ENCODE measurements at places on chromosomes 11 and 22. TPM values are rescaled to one million over a fixed set of nuclear protein-coding genes. Genes with fewer than 3 reads are reported as not detected.
A peak's percentile ranks its signal among the peaks of the same experiment; 100 is the strongest.

CSNK1E gene
- total RNA-seq: 162 TPM

PDGFB gene
- total RNA-seq: 4.7 TPM

LMNTD2 gene
- total RNA-seq: 1.7 TPM

RTN4RL2 gene
- total RNA-seq: 2.0 TPM

ZP1 gene
- total RNA-seq: not detected

MPEG1 gene
- total RNA-seq: 3.9 TPM

GRCh38 chr22:19870153-19871022 lies 15.7 kb upstream of the GNB1L start:
- DNase-seq: no peak

DNA sequence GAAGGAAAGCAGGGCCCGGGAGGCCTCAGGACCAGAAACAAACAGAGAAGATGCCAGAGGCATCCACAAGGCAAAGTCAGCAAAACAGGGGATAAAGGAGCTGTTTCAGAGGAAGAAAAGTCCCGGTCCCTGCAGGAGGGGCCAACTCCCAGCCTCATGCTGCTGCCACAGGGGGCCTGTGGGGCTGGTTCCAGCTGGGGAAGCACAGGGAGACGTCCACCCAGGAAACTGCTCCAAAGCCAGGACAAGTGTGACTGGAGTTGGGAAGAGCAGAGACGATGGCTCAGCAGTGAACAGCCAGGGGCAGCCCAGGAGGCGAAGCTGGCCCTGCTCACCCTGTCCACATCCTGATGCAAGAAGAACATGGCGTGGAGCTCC lies 454.4 kb downstream of the BRD1 start:
- DNase-seq: peak; percentile 58

- no peak for DNase-seq
Observed at GRCh38 chr22:41411021-41411851, 29.5 kb downstream of the TEF start.

DNA sequence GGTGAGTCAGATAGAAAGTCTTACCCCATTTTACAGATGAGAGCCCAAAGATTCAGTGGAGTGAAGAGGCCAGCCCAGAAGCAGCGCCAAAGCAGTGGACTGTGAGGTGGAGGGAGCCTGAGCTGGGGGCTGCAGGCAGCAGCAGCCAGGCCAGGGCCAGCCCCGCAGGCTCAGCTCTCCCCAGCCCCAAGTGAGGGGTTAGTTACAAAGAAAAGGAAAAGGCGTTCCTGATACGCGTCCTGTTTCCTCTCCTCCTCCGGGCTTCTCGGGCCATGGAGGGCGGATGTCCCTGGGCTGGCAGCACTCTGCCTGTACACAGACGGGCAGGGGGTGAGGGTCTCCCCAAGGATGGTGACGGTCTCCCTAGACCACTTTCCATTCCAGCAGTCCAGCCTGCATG lies 44.9 kb downstream of the ARRB1 start:
- DNase-seq: no peak

GRCh38 chr22:45510376-45511232 lies 7.9 kb downstream of the FBLN1 start:
- no peak for DNase-seq

DNA sequence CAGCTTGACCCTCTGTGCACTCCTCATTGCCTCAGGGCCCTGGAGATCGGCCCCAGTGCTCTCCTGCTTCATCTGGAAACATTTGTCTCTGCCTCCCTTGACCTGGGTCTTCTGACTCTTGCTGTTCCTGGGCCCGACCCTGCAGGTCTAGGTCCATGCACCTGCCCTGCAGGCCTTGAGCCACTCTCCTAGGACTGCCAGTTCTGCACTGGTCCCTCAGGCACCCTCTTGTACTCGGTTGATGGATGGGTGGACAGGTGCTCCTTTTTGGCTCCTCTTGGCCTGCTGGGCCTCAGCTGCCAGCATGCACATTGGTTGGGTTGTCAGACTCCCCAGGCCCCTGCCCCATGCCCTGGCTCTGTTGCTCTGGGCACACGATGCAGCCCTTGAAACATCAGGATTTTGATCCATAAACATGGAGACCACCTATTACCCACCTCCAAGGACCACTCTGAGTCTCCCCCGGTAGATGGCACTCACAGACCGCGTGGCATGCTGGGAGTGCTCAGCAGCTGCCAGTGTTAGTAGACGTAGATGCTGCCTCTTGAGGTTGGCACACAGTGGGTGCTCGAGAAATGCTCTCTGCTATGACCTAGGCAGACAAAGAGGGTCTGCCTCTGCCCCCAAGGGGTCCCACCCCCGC lies 20.2 kb upstream of the ACR start:
- DNase-seq: no peak

DNA sequence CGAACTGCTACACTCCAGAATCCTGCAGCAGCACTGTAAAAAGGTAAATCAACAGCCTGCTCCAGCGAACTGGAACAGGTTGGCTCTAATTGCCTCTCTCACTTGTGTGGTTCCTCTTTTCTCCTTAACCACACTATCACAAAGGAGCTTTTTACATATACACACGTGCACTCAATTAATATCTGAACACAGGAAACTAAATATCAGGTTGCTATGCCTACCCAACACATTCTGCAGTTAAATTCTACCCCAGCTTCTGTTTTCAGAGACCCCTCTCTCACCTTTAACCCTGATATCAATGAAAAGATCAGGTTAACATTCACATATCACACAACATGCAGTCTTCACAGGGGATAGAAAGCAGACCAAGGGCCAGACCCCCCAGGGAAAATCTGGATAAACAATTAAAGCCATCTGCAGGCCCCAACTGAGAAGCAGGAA lies 11.0 kb downstream of the RBFOX2 start:
- DNase-seq: no peak

DNA sequence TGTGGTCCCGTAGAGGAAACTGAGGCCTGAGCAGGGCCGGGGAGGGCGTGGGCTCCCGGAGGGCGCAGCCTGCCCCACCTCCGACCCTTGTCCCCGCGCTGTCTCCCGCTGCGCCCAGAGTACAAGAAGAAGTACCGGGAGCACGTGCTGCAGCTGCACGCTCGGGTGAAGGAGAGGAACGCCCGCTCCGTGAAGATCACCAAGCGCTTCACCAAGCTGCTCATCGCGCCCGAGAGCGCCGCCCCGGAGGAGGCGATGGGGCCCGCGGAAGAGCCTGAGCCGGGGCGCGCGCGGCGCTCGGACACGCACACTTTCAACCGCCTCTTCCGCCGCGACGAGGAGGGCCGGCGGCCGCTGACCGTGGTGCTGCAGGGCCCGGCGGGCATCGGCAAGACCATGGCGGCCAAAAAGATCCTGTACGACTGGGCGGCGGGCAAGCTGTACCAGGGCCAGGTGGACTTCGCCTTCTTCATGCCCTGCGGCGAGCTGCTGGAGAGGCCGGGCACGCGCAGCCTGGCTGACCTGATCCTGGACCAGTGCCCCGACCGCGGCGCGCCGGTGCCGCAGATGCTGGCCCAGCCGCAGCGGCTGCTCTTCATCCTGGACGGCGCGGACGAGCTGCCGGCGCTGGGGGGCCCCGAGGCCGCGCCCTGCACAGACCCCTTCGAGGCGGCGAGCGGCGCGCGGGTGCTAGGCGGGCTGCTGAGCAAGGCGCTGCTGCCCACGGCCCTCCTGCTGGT lies 1.9 kb downstream of the NLRP6 start:
- DNase-seq: no peak

- no peak for DNase-seq
Observed at GRCh38 chr11:64787526-64788320, 9.4 kb upstream of the SF1 start.

- DNase-seq: peak; percentile 84
Observed at GRCh38 chr22:20316217-20316843, 3.5 kb downstream of the DGCR6L start.

- no peak for DNase-seq
Observed at GRCh38 chr22:22526125-22526912, 6.2 kb upstream of the ZNF280A start.

DNA sequence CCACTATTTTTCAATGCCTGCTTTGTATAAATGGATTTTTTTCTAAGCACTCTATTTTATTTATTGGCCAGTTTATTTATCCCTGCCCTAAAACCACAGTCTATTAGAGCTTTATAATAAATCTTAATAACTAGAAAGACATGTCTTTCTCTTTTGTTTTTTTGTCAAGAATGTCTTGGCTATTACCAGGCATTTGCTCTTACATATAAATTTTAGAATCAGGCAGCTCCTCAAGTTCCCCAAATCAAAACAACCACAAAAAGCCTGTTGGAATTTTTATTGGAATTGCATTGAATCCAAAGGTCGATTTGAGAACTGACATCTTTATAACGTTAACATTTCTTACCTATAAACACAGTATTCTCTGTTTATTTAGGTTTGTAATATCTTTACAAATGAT lies 85.8 kb upstream of the SC5D start:
- DNase-seq: no peak

GRCh38 chr11:91872243-91872642 lies 352.4 kb upstream of the FAT3 start:
- DNase-seq: no peak

DNA sequence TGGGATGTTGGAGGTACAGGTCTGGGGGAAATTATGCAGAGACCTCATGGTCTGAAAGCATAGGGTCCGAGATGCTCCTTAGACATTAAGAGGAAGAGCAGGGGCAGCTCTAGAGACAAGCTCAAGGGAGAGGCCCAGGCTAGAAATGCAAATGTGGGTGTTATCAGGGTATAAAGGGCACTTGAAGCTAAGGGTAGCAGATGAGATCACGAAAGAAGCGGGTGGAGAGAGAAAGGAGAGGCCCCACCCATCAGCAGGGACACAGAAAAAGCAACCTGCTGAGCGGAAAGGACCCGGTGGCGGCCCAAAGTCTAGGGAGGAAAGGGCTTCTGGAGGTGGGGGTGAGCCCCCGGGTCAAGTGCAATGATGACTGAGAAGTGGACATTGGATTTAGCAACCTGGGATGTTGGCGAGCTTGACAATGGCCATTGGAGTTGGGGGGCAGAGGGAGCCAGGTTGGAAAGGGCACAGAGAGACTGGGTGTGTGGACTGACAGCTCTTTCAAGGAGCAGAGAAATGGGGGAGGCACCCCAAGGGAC lies 8.9 kb downstream of the TMPRSS6 start:
- no peak for DNase-seq

DNA sequence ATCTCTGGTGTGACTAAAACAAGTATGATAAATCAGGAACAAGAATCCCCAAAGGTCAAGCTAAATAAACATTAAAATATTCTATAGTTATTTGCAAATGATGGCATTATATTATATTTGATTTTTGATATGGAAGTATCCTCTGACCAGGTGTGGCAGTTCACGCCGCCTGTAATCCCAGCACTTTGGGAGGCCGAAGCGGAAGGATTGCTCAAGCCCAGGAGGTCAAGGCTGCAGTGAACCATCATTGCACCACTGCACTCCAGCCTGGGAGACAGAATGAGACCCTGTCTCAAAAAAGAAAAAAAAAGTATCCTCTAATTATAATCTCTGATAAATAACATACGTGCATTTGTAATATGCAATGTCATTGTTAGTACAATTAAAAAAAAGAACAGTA lies 6.6 kb upstream of the POU2AF3 start:
- no peak for DNase-seq

DNA sequence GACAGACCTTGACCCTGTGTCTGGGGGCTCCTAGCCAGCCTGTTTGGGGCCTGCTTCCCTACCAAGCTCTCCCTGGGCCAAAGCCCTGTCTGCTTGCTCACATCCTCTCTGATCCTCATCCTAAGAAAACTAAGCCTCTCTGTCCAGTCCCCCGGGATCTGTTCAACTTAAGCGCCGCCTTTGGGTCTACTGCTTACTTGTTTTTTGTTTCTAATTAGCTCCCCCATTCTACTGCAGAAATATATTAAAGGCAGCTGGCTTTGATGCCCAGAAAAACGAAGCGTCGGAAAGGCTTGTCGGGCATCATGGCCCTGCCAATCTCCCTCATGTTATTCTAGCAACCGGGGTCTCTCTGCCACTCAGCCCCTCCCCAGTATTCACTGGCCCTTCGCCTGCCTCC lies 3.4 kb downstream of the DSCAML1 start:
- DNase-seq: no peak

Data from vagina (tissue), 2 donors.